ENCODE measurements at places on chromosomes 1 and 21.

GRCh38 chr1:79745929-79746328, 739.4 kb upstream of the ADGRL4 start:
- DNase-seq = no peak

DNA sequence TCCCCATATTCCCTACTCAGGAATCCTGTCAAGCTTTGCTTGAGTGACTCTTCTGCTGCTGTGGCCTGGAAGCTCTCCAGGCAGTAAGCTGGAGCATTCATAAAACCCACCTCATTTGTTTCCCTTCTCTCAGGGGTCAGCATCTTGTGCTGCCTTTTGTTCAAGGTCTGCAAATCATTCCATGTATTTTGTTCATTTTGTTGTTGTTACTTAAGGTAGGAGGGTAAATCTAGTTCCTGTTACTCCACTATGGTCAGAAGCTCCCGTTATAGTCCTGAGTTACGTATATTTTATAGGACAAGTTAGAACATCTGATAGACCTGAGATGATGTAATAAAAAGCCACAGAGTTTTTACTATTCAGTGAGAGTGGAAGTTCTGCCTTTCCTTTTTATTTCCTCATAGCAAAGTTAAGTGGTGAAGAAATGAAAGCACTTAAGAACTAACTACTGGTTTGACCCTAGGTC, 9.9 kb downstream of the SYNJ1 start:
- DNase-seq = no peak

DNA sequence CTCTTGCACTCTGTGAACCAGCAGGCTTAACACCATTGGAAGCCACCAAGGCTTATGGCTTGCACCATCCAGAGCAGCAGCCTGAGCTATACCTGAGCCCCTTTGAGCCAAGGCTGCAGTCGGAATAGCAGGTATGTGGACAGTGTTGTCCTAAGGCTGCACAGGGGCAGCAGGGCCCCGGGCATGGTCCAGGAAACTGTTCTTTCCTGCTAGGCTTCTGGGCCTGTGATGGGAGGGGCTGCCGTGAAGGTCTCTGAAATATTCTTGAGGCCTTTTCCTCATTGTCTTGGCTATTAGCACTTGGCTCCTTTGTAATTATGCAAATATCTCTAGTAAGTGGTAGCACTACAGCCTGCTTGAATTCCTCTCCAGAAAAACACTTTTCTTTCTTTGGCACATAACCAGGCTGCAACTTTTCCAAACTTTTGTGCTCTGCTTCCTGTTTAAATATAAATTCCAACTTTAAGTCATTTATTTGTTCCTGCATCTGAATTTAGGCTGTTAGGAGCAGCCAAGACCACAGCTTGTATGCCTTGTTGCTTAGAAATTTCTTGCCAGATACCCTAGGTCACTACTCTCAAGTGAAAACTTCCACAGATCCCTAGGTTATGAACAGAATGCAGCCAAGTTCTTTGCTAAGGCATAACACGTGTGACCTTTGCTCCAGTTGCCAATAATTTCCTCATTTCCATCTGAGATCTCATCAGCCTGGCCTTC, 5.2 kb downstream of the KRTAP20-4 start:
- no peak for DNase-seq

GRCh38 chr1:85137660-85138059, 63.2 kb downstream of the SYDE2 start:
- no peak for DNase-seq

GRCh38 chr1:94033849-94034248, 87.1 kb downstream of the ABCA4 start:
- no peak for DNase-seq

DNA sequence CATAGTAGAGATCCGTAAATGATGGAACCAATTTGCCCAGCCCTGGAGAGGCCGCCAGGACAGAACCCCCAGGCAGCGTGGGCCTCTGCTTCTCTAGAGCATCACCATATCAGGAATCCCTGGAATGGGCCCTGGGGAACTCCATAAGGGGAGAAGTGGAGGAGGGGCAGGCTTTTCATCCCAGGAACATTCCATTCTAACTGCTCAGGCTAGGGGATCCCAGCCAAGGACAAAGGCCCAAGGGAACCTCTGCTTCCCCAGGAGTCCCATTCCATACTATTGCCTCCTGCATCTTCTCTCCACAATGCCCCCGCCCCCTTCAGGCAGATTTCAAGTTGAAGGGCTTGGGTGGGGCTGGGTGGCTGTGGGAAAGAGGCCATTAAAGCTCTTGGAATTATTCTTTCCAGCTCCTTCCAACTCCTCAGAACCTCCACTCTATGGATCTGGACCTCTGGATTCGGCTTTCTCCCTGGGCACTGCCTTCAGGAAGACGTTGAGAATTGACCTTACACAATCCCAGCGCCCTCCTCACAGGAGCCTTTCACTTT, 6.0 kb downstream of the TRNP1 start:
- no peak for DNase-seq

GRCh38 chr1:158115126-158115525, 65.6 kb upstream of the CD1D start:
- no peak for DNase-seq

GRCh38 chr1:171220081-171220420, 28.2 kb upstream of the FMO1 start:
- DNase-seq = no peak

All from activated T-helper 1 cell treated with anti-CD3 and anti-CD28 coated beads, Interleukin-2, amount 50 U/mL, for 16 hours (primary cell).